Stimulated activated CD4-positive, alpha-beta T cell treated with anti-CD3 and anti-CD28 coated beads, Interleukin-12 subunit alpha, Interleukin-12 subunit beta, amount 100 ng/mL, for 24 hours (primary cell): ENCODE measurements at places on chromosomes 2 and 18.

DNA sequence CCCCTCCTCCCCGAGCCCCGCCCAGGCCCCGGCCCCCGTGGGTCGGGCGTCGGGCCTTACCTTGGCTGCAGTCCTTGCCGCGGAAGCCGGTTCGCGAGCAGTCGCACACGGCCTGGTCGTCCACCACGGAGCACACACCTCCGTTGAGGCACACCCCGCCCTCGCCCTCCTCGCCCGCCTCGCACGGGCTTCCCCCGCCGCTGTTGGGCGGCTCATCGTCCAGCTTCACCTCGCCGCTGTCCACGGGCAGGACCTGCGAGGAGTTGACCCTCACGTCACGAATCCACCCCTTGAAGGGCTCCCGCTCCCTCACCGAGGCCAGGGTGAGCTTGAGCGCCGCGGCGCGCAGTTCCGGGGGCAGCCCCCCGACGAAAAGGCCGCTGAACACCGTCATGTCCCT, 4.5 kb downstream of the NRXN1 start:
- no peak for DNase-seq

GRCh38 chr2:193966590-193966989, 1690.4 kb upstream of the SLC39A10 start:
- DNase-seq, result no peak

DNA sequence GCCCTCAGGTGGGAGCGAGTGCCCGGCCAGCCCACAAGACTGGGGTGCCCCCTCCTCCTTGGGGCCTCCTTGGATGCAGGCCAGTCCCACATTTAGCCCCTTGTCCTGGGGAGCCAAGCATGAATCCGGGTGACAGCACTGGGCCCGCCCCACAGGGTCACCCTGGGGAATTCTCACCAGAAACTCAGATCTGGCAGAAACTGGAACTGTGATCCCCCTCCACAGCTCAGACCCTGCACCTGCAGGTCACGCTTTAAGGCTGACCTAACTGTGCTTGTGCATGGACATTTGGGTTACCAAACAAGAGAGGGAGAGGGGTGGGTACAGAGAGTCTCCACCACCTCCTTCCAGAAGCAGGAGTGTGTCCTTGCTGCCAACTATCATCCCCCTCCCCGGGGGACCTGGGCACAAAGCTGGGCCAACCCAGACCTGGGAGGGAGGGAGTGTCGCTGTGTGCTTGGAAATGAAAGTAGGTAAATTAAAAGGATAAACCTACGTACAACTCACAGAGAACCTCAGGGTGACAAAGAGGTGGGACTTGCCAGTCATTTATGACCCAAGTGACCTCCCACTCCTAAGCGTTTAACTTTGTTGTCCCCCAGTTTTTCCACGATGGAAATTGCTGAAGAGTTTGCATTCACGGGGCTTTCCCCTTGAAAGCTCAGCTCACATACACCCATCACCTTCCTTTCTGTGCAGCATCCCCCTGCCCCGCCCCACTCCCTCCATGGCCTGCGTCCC, 9.1 kb downstream of the ITM2C start:
- no peak for DNase-seq

DNA sequence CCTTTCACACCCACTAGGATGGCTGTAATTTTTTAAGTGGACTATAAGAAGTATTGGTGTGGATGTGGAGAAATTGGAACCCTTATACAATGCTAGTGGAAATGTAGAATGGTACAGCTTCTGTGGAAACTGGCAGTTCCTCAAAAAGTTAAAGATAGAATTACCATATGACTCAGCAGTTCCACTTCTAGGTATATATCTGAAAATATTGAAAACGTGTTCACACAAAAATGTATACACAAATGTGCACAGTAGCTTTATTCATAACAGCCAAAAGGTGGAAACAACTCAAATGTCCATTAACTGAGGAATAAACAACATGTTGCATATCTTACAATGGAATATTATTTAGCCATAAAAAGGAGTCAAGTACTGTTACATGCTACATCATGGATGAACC, 17.7 kb downstream of the TANK start:
- no peak for DNase-seq

DNA sequence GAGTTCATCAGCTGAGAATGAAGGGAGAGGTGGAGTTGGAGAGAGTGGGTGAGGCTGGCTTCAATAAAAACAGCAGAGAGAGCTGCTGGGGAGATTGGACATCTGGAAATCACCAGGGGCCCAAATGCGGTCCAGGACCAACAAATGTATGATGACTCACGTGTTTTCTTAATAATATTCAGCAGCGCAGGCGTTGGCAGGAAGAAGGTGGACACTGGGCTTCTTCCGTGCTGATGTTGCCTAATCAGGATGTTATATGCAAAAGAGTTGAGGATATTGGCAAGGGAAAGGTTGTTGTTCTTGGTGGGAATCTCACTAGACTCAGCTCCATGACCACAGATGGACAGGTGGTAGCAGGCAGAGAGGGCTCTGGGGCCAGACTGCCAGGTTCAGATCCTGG, 12.8 kb upstream of the PLA2R1 start:
- DNase-seq, result no peak

DNA sequence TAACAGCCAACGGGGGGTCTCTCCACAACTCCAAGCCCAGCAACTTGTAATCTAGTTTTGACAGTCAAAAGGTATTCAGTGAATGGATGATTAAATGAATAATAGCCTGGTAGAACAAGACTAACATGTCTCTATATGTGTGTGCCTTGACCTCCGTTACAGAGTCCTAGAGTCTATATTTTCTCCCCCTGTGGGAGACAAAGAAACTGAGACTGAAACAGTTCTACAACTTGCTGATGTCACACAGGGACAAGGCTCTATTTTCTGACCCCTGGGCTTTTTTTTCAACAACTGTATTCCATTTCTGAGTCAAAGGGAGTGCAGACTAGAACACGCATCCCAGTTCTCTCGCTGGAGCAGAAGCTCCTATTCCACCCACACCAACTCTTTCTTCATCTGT, 223.6 kb upstream of the AGAP1 start:
- DNase-seq, result no peak

- DNase-seq, result no peak
These were observed 155.4 kb downstream of the ASB1 start for GRCh38 chr2:238582159-238582558.

GRCh38 chr2:39437522-39438296, 624 bp upstream of the MAP4K3 start:
- DNase-seq, result peak; percentile 1

- DNase-seq, result no peak
These were observed 13.6 kb downstream of the ADI1 start for GRCh38 chr2:3505771-3506170.

DNA sequence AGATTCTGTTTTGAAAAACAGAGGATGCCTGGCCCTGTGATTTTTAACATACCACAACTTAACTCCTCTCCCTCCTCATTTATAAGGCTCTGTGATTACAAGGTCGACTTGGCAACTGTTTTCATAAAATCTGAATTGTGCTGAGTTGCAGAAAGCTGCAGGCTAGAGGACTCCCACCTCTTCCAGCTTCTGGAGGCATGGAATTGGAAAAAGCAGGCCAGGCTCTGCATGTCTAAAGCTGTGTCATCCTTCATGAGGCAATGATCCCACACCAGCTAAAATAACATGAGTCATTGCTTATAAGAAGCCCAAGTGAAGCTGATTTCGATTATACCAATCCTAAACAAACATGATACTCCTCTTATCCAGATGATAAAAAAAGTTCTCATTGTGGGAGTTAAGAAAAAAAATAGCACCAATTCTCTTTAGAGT, 11.7 kb downstream of the ARHGAP28 start:
- no peak for DNase-seq

DNA sequence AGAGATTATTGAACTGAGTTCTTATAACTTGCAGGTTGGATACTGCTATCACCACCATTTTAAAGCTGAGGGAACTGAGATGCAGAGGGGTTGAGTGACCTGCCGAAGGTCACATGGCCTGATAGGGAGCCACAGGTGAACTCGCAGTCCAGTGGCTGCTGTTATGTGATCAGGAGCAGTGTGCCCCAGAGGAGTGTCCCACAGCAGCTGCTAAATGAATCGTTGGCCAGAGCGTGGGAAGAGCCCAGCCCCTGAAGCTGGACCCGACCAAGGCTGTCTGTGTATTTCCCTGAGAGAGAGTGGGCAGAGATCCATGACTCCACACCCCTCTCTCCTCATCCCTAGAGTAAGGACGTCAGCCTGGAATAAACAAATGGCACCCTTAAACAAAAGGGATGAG, 26.7 kb upstream of the PRLH start:
- no peak for DNase-seq

DNA sequence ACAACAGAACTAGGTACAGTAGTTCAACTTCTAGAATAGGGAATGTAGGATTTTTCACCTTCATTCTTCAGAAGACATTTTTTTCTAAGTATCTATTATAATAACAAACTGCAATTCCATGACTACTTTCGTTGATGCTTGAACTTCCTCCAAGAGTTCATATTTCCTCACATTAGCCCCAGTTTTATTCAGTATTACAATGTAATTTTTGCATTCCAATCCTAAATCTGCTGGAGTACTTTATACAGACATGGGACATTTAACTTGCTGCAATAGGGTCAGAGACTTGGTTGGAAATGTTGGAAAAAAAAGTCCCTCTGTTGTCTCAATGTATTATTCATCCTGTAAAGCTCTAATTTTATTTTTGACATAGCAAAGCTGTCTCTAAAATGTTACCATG, 19.6 kb upstream of the FTCDNL1 start:
- no peak for DNase-seq

- DNase-seq, result no peak
These were observed 21.5 kb upstream of the PDE1A start for GRCh38 chr2:182448371-182448770.

DNA sequence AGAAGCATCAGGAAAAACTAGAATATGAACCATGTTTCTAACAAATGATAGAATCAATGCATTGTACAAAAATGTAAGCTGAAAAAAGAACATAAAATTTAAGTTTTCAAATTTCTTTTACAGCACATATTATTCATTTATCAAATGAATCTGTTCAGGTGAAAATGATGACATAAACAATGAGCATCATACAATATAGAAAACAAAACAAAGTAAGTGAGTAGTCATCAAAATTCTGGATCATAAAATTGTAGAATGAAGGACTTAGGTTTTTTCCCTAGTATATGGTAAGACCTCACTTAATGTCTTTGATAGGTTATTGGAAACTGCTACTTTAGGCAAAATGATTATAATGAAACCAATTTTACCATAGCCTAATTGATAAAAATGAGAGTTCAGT, 427.0 kb upstream of the KCNH7 start:
- no peak for DNase-seq

GRCh38 chr2:79717364-79718007, 204.6 kb downstream of the CTNNA2 start:
- DNase-seq, result no peak

- no peak for DNase-seq
These were observed 80.6 kb upstream of the LRRTM4 start for GRCh38 chr2:77602771-77603170.

GRCh38 chr2:174752403-174753037, 11.8 kb downstream of the CHRNA1 start:
- no peak for DNase-seq

GRCh38 chr18:48186131-48186766, 222.9 kb downstream of the ZBTB7C start:
- DNase-seq, result no peak

DNA sequence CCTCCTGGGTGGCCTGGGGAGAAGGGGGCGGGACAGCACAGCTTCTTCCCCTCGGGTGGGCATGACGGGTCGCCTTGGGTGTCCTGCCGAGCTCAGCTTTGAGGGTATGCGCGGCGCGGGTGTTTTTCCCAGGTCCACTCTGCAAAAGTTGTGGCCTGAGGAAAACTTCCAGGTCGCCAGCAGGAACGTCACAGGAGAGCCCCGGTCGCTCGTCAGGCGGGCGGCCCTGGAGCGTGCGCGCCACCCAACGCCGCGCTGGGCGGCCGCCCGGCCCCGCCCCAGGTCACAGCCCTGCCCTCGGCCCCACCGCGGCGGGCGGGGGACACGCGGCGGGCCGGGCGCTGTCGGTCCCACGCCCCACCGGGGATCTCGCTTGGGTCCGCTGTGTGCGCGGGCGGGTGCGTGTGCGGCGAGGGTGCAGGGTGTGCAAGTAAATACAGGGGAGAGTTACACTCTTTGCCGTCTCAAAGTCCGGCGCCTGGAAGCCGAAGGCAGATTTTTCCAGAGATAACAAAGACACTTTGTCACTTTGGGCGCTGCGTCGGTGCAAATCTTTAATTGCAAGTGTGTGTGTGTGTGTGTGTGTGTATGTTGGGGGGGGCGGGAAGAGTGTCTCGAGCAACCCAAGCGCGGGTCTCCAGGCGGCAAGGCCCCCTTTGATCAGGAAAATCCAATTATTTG, 616 bp upstream of the SP5 start:
- DNase-seq, result no peak

- DNase-seq, result no peak
These were observed at the start of gene CNTNAP5 for GRCh38 chr2:124025171-124025580. TSS of gene CNTNAP5 (plus strand) at chr2:124025287. CDS start at chr2:124025651, 364 bp downstream.

DNA sequence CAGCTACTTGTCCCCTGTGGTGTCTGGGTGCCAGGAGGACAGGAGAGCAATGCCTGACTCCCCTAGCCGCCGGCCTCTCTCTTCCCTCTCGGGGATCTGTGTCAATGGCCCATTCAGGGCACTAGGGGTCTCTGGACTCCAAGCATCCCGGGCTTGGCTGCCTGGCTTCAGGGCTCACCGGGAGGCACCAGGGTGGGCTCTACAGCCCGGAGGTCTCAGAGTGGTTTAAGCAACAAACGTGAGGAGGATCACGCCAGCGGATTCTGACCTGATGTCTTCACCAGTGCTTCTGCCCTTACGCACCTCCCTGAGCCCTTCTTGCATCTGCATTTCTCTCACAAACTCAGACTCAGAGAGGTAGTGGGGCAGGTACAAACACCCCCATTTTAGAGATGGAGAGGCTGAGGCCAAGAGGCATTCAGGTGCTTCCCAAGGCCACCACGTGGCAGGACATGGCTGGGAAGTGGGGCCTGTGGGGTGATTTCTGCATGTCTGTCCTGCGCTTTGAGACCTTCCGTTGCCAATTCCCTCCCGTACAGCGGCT, 243.0 kb downstream of the CELF4 start:
- no peak for DNase-seq

- no peak for DNase-seq
These were observed 116.8 kb upstream of the ST6GAL2 start for GRCh38 chr2:107002735-107003134.

DNA sequence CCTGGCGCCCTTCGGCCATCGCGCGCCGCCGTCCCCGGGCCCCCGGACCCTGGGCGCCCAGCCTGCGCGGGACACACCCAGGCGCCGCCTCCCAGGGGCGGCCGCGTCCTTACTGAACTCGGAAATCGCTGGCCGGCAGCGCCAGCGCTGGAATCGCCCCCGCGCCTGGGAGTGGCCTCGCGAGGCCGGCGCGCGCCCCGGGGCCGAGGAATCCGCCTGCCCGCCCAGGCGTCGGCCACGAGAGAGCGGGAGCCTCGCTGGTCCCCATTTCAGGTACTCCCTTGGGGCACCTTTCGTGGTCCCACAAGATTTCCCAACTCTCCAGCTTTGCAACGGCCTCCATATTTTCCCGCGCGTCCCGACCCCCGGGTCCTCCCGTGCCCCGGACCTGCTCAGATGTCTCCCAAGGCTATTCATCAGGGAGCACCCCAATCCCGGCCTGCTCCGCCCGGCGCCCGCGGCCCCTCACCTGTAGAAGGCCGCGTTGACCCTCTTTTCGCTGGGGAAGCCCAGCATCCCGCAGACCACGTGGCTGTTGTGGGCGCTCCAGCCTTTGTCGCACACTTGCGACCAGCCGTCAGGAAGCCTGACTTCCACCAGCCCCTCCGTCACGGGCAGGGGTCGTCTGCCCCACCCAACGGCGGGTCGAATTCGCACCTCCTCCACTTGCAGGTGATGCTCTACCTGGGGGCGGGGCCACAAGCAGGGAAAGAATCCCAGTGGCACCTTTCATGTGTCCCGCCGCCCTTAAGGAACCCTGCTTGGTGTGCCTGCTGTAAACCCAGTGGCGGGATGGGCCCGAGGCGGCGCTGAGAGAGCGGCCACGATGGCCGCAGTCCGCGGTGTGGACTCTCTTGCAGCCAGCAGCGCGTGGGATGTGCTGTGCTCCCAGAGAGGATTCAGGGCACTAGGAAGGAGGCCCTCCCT, 4.6 kb downstream of the LOXL3 start:
- DNase-seq, result no peak
